Anterior cingulate cortex (tissue), 58 donors: ENCODE measurements at places on chromosomes 7 and 10.

- no peak for DNase-seq
Measured at GRCh38 chr10:126252884-126253610, 135.2 kb downstream of the ADAM12 start.

GRCh38 chr10:132363921-132364593 lies 32.1 kb downstream of the LRRC27 start:
- DNase-seq: peak; percentile 91

DNA sequence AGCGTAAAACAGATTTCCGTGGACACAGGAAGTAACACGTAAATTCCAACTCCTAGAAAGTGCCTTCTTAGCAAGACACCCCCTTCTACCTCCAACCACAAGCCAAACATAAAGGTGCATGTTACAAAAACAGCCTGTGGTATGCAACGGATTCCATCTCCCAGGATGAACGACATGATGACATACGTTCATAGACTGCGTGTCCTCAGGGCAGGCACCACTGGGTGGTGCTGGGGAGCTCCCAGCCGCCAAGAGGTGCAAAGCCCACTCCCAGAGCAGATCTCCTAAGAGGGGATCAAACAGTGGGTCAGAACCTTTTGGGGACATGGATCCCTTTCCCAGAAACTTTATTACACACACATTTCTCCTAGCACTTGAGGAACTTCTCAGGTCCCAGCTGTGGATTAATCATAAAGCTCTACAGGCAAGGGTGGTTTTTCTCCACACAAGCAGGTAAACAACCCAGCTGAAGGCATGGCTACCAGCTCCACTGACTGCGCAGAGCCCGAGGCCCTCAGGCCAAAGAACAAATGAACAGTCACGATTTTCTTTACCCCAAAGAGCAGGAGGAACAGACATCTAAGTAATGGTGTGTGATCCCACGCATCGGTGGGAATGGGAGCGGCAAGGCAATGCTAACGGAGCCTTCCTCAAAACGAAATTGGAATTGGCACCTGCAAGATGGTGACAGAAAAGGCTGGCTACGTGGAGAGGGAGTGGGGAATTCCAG lies 13.8 kb downstream of the PSAP start:
- DNase-seq: no peak

- DNase-seq: no peak
Measured at GRCh38 chr7:127833641-127834040, 181.6 kb downstream of the SND1 start.

DNA sequence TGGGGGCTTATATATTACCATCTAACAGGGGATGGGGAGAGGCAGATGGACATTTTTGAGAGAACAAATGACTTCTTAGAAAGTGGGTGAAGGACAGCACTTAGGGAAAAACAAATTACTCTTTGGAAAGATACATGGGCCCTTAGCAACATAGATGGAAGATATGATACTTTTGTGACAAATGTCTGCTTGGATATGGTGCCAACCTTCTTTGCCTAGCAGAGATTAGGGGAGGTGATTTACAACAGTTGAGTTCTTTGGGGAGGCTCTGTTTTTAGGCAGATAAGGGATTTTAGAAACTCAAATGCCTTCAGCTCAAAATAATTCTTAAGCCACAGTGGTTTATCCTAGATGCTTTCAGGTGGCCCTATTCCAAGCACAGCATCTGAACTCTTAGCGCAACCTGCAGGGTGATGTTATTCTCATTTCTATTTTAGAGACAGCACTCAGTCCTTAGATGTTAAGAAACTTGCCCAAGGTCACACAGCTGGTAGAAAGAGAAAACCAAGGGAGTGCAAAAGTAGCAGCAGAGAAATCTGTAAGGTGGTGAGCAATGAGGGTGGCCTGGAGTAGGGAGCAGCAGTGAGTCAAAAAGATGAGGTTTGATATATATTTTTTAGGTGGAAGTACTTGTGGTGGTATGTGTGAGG lies 75.1 kb upstream of the KMT2E start:
- DNase-seq: no peak

GRCh38 chr10:100810091-100810834 lies 64.9 kb downstream of the PAX2 start:
- DNase-seq: no peak

- DNase-seq: no peak
Measured at GRCh38 chr7:34042406-34042805, 137.1 kb downstream of the BMPER start.

DNA sequence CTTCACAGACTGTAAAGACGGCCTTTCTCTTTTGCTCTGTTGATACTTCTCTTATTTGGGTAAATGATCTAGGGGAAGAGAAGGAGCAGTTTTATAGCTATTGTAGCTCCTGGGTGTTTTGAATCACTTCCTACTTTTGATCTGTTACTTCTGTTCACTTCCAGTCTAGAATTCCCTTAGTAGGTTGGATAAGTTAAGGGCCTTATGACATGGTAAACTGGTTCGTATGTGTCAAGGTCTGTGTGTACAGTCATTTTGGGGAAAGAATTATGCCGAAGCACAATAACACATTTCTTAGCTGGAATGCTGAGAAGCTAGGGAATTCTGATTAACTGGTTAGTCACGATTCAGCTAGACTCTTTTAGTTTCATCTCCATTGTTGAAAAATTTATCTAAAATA lies 8.1 kb downstream of the DENND10 start:
- no peak for DNase-seq

- DNase-seq: no peak
Measured at GRCh38 chr10:115942101-115942500, 330.9 kb downstream of the GFRA1 start.

DNA sequence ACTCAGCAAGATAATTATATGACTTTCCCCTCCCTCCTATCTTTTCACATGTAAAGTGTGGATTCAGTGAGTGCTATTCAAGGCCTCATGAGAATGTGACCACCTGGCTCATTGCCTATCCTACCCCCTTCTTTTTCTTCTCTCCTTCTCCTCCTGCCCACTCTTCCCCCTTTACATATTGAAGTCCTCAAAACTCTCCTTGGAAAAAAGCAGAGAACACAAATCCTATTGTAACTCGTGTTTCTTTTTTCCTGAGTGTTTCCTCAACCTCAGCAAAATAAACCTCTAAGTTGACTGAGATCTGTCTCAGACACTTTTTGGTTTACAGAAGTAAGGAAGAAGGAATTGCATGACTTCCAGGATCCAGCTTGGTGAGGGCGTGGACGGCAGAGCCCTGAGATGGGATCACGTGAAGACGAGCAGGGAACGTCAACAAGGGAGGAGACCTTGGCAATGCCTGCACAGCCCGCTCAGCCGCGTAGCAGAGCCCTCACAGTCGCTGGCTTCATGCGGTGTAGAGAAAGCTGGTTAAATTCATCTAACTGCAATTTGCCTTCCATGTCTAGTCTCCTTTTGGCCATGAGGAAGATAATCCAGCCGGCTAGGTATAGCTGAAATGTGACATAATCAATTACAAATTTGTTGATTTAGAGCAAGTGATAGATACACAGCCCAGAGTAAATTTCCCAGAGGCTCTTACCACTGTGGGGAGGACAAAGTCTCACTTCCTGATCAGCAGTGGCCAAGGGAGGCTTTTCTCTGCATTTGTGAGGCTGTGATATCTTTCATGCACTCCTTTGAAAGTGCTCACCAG lies 75.7 kb downstream of the LYZL2 start:
- DNase-seq: no peak

DNA sequence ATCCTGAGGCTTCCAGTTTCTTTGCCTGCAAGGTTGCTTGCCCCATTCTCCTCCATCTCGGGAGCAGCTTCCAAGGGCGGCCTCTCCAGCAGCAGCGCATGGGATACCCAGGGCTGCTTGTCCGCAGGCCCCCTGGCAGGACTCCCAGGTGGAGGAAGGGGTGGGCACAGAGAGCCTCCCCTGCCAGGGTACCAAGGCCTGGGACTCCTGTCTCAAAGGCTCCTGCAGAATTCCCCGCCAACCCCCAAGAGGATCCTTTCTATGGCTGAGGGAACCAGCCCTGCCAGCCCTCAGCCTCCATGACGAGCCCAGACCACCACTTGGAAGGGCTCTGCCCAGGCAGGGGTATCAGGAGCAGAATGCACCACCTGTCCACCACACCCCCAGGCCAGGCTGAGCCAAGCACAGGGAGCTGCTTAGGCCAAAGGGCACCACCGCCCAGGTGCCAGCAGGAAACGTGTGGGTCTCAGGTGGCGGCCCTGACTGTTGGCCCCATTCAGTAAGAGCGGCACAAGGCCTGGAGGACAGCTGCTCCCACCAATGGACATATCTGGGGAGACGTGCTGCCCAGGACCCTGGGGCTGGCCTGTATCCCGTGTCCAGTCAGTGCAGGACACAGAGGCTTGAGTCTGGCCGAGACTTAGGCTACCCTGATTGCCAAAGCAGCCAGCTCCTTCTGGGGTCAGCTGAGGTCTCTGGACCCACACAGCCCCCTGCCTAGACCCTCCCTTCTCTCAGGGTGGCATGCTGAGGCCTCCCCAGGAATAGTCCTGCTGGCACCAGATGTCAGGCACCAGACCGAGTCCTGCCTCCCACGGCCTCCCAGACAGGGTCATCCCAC lies 33.8 kb upstream of the INPP5A start:
- DNase-seq: no peak
